HL-60 (cell line): ENCODE measurements at places on chromosomes 13 and 19.

DNA sequence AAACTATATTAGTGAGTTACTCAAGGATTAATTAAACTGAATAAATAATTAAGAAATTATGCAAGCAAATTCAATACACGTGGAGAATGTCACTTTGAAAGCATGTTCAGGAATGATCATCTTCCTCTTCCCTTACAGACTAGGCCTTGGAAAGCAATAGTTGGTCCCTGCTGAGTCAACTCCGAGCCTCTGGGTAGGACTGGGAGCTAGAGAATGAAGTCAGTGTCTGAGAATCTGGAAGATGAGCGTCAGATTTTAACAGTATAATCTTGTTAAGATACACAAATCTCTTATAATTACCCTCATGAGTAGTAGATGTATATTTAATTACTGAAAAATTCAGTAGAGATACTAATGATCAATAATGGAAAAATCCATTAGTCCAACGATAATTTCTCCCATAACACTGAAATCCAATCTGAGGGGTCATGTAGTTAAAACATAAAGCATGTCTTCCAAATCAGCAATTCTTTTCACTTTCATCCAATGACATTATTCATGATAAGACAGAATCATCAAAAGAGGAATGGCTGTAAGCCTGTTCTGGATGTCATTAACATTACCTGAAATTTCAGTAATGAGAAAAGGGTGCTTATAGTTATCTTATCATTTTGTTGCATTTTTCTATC lies 423.0 kb downstream of the DCT start:
- no peak for DNase-seq

DNA sequence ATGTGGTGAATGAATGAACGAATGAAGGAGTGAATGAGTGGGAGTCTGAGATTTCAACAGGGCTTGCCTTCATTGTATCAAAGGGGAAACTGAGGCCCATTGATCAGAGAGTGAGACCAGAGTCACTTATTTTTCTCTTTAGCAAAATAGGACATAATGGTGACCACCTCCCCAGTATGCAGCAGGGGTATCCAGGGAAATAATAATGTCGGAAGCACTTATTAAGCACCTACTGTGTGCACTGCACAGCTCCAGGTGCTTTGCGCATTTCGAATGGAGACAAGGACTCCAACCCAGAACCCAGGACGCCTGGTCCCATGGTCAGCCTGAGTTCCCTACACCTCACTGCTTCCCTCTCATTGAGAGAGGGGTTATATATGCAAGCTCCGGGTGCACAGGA lies 26.8 kb upstream of the SEMA6B start:
- no peak for DNase-seq

GRCh38 chr19:7989071-7989575 lies 16.3 kb downstream of the ELAVL1 start:
- DNase-seq: no peak

DNA sequence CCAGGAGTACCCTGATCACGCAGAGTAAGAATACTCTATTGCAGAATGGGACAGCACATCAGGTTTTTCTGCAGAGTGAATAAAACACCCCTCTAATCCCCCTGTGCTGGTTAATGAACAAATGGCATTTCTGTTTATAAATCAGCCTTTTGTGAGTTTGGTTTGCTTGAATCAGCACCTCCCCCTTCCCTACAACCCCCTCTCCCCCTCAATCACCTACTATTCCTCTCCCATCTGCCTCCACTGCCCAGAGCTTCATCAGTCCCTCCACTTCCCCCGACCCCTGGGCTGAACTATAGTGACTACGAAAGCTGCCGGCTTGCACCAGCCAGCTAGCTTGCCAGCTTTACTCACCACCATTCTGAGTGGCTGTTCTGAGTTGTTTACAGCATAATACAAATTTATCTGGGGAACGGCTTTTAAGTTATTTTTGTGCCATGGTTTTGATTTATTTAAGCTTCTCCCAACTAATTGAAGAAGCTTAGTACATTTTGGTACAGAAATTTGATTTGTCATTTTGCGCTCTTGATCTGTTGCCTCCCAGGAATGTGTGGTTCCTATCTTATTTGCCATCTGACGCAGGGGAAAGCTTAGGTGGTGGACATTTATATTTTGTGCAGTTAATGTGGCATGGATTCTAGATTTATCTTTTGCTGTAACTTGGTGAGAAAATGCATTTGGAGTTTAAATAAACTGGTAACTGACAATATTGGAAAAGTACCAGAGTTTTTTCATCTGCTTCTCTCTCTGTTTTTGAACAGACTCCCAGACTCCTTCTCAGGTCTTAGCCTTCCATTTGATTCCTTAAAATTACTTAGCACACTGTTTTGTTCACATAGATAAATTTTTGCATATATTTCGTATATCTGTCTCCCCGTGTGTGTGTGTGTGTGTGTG lies 41.7 kb upstream of the WDFY2 start:
- no peak for DNase-seq

- DNase-seq: no peak
Observed at GRCh38 chr13:93561576-93562225, 335.1 kb downstream of the GPC6 start.

DNA sequence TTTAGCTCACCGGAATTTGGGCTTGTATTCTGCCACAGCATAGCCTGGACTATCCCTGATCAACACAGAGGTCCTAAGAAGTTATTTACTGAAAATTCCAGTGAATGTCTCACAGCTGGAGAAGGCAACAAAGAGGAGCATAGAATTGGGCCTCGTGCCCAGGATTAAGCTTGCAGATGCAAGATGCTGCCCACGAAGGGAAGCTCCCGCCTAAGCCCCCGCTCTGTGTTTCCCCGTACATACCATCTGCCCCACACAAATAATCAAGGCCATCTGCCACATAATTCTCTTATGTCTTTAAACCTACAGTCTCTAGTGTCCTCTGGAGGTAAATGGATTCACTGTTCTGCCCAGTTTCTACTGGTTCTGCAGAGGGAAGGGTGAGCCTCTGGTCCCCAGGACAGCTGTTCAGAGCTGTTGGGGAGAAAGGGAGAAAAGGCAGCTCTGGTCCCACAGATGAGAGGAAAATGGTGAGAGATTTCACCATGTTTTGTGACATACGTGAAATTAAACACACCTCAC lies 7.4 kb upstream of the TPP2 start:
- no peak for DNase-seq

GRCh38 chr13:74979703-74980102 lies 502.3 kb downstream of the TBC1D4 start:
- DNase-seq: no peak

DNA sequence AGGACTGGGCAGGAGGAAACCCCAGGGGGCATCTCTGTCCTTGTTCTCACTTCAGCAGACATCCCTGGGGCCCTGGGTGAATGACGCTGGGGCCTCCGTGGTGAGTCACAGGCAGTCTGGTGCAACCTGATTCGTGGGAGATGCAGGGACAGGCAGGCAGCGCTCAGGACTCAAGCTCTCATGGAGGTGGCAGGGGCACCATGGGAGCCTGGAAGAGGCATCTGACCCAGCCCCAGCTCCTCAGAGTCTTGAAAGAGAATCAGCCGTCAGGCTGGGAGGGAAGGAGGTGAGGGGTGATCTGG lies 14.0 kb upstream of the PTOV1 start:
- no peak for DNase-seq

DNA sequence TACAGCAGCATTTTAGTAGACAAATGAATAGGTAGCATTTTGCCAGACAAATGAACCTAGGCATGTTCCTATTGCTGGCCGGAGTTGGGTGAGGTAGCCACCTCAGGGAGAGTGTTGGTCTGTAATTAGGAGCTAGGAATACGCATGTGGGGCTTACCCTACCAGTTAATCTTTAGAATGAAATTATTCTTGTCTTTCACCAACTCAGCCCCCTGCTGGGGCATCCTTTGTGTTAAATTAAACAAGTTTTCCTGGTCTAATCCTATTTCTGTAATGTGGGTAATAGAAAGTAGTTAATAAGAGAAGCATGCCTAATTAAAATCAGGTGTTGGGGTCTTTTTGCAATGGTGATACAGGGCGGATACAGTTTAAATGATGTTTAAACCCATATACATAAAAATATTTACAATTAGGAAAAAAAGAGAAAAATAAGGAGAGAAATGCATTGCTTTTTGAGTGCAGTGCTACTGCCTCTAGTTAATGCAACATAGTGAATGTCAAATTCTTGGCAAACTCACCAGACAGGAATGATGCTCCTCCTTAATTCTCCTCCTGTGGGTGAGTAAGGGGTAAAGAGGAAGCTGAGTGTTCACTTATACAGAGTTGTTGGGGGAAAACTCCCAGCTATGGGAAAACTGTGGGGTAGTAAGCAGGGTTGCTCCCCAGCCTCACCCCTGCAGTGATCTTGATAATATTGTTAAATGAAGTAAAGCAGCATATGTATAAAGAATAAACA lies 276.4 kb upstream of the EDNRB start:
- no peak for DNase-seq

DNA sequence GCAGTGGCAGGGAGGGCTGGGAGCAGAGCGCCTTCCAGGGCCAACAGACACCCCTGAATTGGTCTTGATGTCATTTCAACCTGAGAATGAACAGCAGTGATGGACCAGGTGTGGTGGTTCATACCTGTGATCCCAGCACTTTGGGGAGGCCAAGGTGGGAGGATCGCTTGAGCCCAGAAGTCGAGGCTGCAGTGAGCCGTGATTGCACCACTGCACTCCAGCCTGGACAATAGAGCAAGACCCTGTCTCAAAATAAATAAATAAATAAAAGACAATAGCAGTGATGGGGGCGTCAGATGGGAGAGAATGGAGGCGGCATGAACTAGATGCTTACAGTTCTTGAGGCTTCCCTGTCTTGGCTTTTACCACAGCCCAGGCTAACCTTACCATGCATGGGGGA lies 46.1 kb upstream of the ONECUT3 start:
- DNase-seq: no peak

DNA sequence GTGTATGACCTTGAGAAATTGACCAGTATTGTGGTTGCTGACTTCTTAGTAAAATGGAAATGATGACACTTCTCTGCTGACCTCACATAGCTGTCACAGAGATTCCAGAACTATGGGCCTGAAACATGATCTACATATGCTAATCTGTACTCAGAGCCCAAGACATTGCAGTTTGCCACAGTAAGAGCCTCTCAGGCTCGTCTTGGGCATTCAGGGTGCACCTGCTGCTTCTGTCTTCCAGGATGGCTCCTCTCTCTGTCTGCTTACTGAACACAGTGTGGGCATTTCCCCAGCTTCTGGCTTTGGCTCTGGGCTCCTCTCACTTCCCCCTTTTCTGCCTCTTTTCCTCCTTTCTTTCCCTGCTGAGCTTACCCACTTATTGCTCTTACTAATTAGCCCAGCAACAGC lies 22.3 kb upstream of the SLC46A3 start:
- no peak for DNase-seq

- peak; percentile 74 for DNase-seq
Observed at GRCh38 chr19:1860042-1860775, 3.2 kb downstream of the KLF16 start.

GRCh38 chr19:2852598-2852997 lies 11.3 kb downstream of the ZNF555 start:
- DNase-seq: no peak

- no peak for DNase-seq
Observed at GRCh38 chr13:111202156-111202621, 87.1 kb downstream of the ARHGEF7 start.

DNA sequence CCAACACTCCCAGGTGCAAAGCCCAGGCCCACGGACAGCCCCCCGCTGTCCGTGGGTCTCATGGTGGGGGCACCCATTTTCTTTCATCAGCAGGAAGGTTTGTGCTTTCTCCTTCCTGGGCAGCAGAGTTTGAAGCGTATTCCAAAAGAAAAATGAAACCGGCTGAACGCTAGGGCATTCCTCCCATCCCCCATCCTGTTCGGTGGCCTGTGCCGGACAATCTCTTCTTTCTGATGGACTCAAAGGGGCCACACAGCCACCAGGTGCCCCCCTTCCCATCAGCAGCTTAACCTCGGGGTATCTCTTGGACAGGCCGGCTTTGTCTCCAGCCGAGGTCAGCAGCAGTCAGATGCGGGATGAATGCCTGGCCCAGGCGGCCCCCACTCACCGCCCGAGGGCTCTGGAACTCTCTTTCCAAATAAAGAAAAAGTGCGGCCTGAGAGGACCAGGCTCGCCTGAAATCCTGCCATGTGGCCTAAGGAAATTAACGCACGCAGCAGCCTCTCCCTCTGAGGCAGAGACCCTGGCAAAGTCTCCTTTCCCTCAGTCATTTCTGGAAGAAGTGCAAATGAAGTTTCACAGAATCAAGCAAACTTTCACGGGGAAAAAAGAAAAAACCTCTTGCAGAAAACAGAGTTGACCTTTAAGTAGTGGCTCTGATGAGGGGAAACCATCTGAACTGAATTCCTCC lies 67.8 kb downstream of the RASA3 start:
- no peak for DNase-seq

- DNase-seq: no peak
Observed at GRCh38 chr13:111915104-111915551, 151.8 kb upstream of the SOX1 start.

- DNase-seq: no peak
Observed at GRCh38 chr13:46934749-46935148, 37.9 kb upstream of the HTR2A start.

GRCh38 chr13:24741791-24742190 lies 22.2 kb upstream of the RNF17 start:
- DNase-seq: no peak

- no peak for DNase-seq
Observed at GRCh38 chr13:51636349-51636890, 52.2 kb downstream of the WDFY2 start.

GRCh38 chr13:45191874-45192273 lies 9.0 kb downstream of the KCTD4 start:
- DNase-seq: no peak

GRCh38 chr13:113420833-113421600 lies 32.3 kb downstream of the ADPRHL1 start:
- no peak for DNase-seq
